Peyer's patch (tissue), 4 donors: ENCODE measurements at places on chromosomes 2 and 18. TPM values are rescaled to one million over a fixed set of nuclear protein-coding genes. Genes with fewer than 3 reads are reported as not detected.

- no peaks in the 10 kb centered on the region for H3K36me3 ChIP-seq
- H3K4me1 ChIP-seq: no peaks in the 10 kb centered on the region
- H3K4me3 ChIP-seq: no peak overlapping the region
Observed at GRCh38 chr2:26717362-26717761, 24.8 kb downstream of the KCNK3 start.

GRCh38 chr2:79630972-79631557, 118.2 kb downstream of the CTNNA2 start:
- H3K4me1 ChIP-seq: no peaks in the 10 kb centered on the region
- H3K27me3 ChIP-seq: no peaks in the 10 kb centered on the region
- H3K27ac ChIP-seq: no peak overlapping the region

DNA sequence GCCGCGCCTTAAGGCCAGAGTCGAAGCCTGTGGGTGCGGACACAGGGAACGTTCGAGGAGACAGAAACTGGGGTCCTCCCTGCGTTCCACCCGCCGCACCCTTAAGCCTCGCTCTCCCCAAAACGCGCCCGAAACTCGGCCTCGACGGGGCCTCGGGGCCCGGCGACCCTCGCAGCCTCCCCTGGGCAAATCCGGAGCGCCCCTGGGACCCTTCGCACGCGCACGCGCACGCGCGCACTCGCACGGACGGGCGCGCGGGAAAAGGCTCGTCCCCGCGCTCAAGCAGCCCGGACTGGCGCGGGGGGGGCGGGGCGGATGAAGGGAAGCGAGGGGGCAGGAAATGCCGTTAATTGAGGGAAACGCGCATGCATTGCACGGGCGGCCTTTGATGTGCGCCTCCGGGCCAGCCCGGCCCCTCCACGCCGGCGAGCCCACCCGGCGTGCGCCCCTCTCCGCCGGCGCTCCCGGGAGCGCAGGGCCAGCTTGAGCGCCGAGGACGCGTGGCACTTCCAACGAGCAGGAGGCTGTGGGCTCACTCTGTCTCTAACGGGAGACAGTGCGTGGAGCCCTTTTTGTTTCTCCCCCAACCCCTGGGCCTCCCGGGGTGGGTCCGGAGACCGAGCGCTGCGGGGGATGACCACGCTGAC, 5.4 kb upstream of the SALL3 start:
- no peaks in the 10 kb centered on the region for H3K27me3 ChIP-seq
- H3K27ac ChIP-seq: no peak overlapping the region
- H3K36me3 ChIP-seq: no peaks in the 10 kb centered on the region
- DNase-seq: no peak
- peaks cover 21% of the 10 kb centered on the region for H3K4me1 ChIP-seq

DNA sequence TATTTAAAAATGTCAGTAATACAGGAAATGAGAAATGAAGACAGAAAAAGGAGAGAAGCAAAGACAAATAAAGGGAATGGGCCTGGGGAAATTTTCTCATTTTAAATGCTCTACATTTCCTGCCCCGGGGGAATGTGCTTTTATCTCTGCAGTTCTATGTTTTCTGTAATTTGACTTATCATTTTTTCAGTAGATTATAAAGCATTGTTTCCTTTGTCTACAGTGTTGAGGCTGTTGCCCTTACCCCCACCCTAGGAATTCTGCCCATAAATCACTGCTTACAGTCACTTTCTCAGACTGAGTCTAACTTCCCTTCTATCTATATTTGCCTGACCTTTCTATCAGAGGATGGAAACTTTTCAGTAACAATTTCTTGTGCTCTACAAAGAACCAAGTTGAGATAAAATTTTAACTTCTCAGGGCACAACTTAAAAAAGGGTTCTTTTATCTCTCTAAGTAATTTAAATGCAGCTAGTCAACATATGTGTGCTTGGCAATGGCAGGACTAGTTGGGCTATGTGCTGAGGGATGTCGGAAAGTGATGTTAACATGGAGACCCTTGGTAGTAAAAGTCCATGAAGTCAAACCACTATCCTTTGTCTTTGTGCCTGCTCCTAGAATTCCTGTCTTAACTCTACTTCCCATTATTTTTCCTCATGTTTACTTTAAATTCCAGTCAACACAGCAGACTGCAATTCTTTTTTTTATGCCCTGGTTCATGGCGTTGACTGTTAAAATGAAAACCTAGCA, 146.5 kb upstream of the MMADHC start:
- H3K4me3 ChIP-seq: no peak overlapping the region
- no peak overlapping the region for H3K27ac ChIP-seq
- H3K4me1 ChIP-seq: no peaks in the 10 kb centered on the region

DNA sequence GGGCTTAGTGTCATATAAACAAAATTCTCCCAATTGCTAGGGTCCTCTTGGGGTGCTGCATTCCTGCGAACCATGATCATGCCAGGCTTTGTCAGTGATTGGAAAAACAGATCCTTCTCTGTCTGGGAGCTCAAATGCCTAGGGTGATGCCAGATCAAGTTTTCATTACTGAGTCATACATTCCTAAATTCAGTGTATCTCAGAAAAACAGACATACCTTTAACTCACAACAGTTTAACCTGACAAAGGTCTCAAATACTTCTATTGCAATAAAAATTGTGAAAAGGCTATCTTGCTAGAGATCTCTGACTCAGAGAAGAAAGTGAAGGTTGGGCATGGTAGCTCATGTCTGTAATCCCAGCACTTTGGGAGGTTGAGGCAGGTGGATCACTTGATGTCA, 86.9 kb downstream of the SH3YL1 start:
- H3K36me3 ChIP-seq: no peaks in the 10 kb centered on the region
- no peaks in the 10 kb centered on the region for H3K27me3 ChIP-seq
- H3K4me1 ChIP-seq: no peaks in the 10 kb centered on the region
- DNase-seq: no peak
- no peak overlapping the region for H3K27ac ChIP-seq
- H3K4me3 ChIP-seq: no peak overlapping the region

SERPINB8 gene
- 6.6 TPM for total RNA-seq
